GM19239 (cell line): ENCODE measurements at places on chromosomes 11 and 22.

DNA sequence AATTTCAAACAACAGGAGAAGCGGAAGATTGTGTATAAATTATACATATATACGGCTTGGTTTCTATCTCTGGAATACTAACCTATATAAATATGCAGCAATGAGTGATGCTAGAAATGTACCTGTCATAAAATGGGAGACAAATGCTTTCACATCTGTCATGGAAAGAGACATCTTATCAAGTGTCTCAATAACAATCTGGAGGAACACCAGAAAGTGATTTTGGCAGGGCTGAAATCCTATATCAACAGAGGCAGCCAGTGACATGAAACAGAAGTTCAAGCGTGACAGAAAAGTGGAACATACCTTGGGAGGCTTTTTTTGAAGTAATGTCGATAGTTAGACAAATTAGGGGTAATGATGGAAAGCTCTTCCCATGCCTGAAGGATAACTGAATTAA, 834.6 kb downstream of the JRKL start:
- no peak for DNase-seq

DNA sequence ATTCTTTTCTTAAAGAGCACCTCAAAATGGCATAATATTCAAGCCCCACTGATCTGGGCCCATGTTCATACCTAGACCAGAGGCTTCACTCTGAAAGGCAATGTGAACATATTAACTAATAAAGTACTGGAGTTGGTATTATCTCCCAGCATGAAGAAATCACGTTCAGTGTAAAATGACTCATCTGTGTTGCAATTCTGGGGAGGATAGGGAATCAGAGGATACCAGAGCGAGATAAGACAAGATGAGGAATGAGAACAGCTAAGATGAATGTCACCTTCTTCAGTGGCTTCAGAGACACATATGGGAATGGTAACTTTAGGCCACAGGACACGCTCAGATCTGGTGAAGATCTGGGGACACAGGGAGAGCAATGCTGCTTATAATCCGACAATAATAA, 121.1 kb downstream of the NTM start:
- DNase-seq = no peak

GRCh38 chr22:36386900-36387708, 663 bp downstream of the MYH9 start:
- DNase-seq = no peak

DNA sequence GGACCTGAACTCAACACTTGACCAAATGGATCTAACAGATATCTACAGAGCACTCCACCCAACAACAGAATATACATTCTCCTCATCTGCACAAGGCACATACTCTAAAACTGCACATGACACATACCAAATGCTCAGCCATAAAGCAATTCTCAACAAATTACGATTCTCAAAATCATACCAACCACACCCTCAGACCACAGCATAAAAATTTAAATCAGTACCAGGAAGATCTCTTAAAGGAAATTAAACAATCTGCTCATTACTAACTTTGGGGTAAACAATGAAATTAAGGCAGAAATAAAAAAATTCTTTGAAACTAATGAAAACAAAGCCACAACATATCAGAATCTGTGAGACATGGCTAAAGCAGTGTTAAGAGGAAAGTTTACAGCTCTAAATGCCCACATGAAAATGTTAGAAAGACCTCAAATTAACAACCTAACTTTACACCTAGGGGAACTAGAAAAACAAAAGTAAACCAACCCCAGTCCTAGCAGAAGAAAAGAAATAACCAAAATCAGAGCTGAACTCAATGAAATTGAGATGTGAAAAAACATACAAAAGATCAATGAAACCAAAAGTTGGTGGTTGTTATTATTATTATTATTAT, 37.2 kb downstream of the TMEM123 start:
- no peak for DNase-seq

- DNase-seq = no peak
These were observed 46.8 kb downstream of the MACROD1 start for GRCh38 chr11:64118876-64119665.

GRCh38 chr11:117833401-117833891, 8.9 kb upstream of the FXYD2 start:
- no peak for DNase-seq

- DNase-seq = no peak
These were observed 7.0 kb upstream of the SWAP70 start for GRCh38 chr11:9656864-9657263.

- peak; percentile 98 for DNase-seq
These were observed 7.9 kb upstream of the FADS3 start for GRCh38 chr11:61899146-61899841.

DNA sequence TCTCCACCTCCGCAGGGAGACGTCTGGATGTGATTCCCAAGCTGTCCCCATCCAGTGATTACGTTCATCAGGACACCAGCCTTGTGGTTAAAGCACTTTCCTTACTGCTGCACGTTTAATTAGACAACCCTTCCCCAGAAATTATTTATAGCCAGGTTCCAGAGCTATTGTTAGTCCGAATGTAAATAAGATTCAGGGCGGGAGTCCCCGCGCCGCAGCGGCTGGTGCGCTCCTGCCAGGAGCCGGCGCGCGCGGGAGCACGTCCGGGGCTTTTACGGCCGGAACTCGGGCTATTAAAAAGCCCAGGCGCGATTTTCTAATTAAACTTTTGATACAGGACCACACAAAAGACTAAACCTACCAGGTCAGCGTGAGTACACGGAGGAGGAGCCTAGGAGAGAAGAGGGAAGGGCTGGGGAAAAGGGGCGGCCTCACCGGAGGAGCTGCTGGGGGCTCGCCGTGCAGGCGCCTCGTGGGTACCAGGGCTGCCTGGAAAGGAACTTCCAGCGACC, 538.3 kb downstream of the OPCML start:
- DNase-seq = no peak

GRCh38 chr11:31798057-31798553, 13.0 kb downstream of the PAX6 start:
- DNase-seq = no peak
